ENCODE measurements at places on chromosomes 2 and 18.

DNA sequence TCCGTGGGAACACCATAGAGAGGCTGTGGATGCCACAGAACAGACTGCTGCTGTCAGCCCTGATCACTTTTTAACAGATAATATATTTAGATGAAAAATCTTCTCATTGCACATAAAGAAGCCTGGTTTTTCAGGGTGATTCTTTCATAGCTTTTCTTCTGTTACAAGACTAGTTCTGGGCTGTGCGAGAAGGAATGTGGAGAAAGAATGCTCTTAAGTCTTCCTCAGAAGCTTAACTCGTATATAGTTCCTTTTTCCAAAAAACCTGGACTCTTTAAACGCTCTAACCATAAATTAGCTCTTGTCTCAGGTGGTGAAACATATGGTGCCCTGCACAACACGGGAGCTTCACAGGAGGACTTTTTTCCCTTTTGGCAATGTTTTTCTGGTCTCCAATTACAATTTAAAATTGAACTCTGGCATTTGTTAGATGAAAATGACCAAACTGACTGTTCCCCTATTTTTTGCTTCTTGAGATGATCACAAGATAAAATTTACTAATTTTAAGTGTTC lies 125.9 kb upstream of the SMAD7 start:
- no peak for DNase-seq

- no peak for DNase-seq
Measured at GRCh38 chr2:184520441-184520840, 77.9 kb upstream of the ZNF804A start.

GRCh38 chr2:16104949-16105668 lies 164.8 kb downstream of the MYCN start:
- no peak for DNase-seq

GRCh38 chr18:44807766-44808165 lies 127.1 kb downstream of the SETBP1 start:
- no peak for DNase-seq

GRCh38 chr2:118443596-118443995 lies 355.3 kb downstream of the INSIG2 start:
- DNase-seq, result no peak

DNA sequence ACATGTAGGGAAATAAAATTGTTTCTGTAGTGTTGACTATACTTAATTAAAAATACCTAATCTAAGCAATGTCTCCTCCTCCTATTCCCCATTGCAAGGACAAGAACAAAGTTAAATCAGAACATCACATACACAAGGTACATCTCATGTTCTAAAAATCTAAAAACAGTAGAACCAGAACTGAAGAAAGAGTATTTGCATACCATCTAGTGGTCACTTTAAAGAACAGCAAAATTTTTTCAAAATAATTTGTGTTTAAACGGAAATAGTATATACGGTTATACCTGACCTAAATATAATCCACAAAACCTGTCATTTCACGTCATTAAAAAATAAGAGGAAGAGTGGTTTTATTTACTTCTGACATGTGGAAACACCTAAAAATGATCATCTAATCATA lies 294.3 kb upstream of the KCNH7 start:
- no peak for DNase-seq

GRCh38 chr2:98805412-98806171 lies 74.7 kb upstream of the MGAT4A start:
- no peak for DNase-seq

DNA sequence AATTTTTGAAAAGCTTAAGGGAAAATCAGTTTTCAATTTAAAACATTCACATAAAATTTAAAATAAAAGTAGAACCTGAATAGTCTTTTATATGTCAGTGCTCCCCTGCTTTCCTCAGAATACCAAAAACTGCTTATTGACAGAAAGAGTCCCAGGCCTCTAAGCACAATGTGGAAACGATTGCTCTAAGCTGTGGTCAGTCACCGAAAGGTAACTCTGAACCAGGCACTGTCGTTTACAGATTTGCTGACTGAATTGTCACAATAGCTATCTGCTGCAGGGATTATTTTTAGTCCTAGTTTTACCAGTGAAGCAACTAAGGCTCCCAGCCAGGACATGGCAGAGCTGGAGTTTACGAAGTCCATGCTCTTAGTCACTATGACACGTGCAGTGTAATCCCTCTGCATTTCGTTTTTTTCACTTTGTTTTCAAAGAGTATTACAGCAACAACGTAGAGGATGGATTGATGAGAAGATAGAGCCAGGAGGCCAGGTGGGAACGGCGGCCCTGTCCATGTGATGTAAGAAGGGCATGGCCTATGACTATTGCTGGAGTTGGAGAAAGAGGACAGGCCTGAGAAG lies 28.1 kb upstream of the TMEM247 start:
- no peak for DNase-seq

DNA sequence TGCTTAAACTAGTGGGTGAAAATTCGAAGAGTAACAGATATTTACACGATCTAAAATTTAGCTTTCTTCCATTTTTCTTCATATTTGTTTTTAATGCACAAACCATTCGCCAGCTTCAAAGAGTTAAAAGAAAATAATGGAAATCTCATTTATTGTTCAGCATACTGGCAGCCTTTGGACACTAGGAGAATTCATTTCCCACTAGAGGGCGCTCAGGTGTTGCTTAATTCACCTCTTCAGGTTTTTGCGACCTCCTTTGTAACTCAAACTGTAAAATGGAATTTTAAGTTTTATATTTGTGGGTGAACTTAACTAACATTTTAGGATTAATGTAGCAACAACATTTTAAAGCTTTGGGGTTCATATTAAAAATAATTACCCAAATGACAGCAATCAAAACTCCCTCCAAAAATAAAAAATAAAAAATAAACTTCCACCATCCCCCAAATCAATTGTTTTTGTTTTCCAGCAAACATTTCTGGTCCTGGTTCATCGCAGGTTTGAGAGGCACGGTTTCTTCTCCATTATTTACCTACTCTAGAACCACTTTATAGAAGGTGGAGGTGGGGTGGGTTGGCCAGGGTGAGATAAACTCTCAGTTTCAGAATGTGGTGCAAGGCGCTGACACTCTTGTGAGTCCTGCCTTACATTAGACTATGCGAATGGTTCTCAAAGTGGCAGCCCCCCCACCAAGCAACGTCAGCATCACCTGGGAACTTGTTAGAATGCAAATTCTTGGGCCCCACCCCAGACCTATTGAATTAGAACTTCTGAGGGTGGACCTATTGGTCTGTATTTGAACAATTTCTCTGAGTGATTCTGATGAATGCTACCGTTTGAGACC lies 24.7 kb upstream of the PNPT1 start:
- peak; percentile 78 for DNase-seq

DNA sequence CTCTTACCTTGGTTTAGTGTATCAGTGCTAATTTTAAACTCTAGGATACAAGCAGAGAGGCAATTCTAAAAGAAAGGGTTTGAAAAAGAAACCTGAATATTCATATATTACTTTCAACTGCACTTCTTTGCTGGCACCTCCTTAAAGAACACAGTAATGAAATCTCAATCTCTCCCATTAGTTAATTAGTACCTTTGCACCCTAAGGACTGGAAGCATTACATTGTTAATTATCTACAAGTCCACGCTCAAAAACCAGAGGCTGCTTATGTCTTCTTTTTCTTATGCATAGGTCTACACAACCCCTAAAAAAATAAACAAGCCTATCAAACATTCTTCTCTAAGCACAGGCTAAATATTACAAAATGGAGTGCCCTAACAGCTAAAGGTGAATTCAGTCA lies 20.2 kb downstream of the EPHA4 start:
- no peak for DNase-seq

DNA sequence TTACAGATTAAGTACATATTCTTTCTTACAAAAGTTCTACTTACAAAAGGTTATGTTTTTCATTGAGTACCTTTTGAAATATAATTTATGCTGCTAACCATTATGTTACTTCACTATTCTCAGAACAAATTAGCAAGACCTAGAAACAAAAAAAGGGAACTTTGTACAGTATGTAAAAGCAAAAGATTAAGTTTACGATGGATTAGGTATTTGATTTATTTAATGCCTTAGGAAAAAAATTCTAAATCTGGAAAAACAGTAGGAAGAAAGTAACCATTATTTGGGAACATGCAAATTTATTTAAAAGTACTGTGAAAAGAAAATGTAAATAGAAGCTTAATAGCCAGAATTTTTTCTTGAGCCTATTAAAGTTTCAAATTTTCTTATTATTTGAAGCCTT lies 144.6 kb downstream of the AGPS start:
- DNase-seq, result no peak

DNA sequence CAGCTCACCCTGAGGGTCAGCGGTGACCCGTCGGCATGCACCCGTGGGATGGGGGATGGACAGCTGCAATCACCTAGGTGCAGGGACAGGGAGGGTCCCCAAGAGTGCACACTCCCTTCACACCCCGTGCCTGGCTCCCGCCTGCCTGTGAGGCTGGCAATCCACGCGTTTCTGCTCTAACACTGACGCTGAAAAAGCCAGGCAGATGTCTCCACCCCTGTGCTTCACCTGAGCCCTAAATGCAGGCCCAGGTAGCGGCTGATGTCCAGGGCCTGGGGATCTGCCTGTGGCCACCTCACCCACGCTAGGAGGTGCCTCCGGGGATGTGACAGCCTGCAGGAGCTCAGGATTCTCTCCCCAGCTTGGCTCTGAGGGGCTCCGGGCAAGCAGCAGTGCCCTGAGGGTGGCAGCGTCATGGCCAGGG lies 212.0 kb upstream of the SALL3 start:
- DNase-seq, result no peak

DNA sequence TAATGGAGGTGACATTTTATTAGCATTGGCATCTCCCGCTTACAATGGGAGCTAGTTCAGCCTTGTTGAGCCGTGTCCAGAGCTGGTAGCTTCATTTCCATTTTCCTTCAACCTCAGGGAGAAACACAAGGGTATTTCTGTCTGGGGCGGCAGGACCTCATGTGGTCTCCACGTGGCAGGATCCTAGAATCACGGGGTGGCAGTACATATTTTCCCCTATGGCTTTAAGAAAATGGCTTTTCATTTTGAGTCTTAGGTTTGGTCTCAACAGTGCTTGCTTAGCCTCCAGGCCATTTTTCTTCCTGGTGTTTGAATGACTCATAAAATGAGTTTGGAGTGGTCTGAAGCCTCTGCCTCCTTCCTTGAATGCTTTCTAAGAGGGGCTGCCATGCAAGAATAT lies 20.3 kb downstream of the CABLES1 start:
- DNase-seq, result no peak

GRCh38 chr18:1092228-1092627 lies 187.6 kb downstream of the ADCYAP1 start:
- no peak for DNase-seq

DNA sequence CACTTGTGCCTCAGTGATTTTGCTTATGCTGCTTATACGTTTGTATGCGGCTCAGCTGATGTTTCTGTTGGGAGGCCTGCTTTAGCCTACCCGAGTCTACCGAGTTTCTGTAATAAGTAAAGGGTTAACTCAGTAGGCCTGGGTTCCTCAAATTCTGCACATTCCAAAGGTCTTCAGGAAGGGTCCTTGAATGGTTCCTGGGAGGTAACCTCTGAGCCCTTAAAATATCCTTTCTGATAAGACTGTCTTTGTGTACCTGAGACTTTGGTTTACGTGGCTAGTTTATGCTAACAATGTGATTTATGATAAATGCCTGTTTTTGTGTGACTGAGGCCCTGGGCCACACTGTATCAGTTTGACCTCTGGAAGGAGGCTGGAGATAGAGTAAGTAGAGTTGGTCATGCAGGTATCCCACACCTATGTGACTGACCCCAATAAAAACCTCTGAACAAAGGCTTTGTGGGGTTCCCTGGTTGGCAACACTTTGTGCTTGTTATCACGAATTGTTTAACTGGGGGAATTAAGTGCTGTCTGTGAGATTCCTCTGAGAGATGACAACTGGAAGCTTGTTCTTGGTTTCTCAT lies 18.9 kb upstream of the PNPT1 start:
- DNase-seq, result no peak

DNA sequence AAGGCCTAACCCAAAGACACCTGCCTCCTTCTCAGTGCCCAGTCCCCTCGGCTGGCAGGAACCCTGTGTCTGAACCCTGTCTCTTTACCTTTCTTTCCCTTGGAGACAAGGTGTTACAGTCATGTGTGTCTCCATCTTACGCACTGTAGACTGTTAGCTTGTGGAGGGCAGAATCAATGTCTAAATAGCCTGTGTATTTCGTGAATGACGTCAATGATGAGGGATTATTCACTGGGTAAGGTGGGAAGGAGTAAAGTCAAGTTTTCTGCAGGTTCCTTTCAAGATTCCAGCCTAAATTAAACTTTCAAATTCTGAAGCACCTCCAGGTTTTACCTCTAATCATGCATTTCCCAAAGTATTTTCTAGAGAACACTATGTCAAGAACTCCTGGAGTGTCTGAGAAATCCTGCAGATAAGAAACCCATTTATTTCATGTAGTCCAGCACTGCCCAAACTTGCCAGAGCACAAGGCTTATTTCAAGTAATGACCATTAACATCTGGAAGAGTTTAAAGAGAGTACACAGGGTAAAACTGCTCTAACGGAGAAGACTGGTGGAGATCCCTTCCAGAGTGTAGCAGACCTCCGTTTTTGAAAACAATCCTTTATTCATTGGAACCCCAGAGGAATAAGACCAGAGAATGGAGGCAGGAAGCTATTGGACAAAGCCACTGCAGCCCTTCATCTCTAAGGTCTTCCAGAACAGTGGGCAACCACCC lies 72.8 kb downstream of the KCNF1 start:
- DNase-seq, result no peak

GRCh38 chr18:50011813-50012435 lies 183.0 kb downstream of the MYO5B start:
- DNase-seq, result no peak

DNA sequence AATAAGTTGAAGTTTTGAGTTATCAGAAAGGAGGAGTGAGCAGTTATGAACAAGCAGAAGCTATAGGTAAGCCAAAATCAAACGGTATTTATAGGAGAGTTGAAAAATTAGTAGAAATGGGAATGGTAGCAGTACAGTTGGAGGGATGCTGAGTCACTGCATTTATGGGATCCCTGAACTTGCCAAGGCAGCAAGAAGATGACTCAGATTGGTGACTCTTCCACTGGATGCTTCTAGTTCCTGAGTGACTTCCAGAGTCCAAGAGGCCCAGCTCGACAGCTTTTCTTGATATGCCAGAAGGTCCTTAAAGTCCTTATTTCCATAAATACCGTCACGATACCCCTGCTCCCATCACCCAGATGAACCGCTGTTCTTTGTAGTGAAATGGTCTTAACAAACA lies 31.1 kb upstream of the ACTR3 start:
- no peak for DNase-seq

DNA sequence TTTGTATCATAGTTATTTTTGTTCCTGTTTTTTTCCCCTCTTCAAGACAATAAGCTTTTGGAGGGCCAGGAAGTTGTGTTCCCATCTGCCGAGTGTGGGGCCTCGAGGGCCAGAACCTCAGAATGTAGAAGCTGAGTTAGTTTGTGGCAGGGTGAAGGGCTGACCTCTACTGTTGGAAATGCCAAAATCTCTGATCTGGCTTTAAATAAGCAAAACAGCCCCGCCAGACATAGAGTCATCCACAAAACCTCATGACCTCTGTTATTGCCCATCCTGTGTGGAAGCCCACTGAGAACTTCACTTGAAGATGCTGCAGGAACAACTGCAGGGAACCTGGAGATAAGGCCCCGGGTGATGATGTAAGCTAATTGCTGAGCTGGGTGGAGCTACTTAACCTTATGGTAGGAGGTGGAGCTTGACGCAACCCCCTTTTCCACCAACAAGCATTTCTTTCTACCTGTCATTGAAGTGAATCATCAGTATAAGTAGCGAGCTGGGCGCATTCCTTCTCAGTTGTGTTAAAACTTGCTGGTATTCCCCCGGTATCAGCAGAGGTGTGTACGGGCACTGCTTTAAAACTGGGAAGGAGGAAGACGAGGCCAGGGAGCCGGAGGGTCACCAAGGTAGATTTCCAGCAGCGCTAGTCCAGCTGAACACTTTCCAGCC lies 177.2 kb downstream of the NEDD4L start:
- DNase-seq, result no peak

Measured in NCI-H1417 treated with DMSO at 0.1 percent for 48 hours (cell line).